Sigmoid colon (tissue), 7 donors: ENCODE measurements at places on chromosomes 2 and 18. TPM values are rescaled to one million over a fixed set of nuclear protein-coding genes. Genes with fewer than 3 reads are reported as not detected.

Gene GULP1
- 50.9 TPM for total RNA-seq

Gene FAM161A
- total RNA-seq, result 4.1 TPM

Gene MERTK
- total RNA-seq, result 31.6 TPM

Gene POTEJ
- total RNA-seq, result not detected
